Thymus (tissue), 14 donors: ENCODE measurements at places on chromosomes 2 and 18.

GRCh38 chr2:211564441-211564840, 974.2 kb downstream of the ERBB4 start:
- no peak overlapping the region for H3K4me3 ChIP-seq
- H3K27me3 ChIP-seq: no peaks in the 10 kb centered on the region
- DNase-seq: no peak

GRCh38 chr18:50014606-50015005, 180.3 kb downstream of the MYO5B start:
- no peak overlapping the region for H3K4me3 ChIP-seq
- H3K27me3 ChIP-seq: no peaks in the 10 kb centered on the region
- no peak for DNase-seq
- no peaks in the 10 kb centered on the region for H3K4me1 ChIP-seq

DNA sequence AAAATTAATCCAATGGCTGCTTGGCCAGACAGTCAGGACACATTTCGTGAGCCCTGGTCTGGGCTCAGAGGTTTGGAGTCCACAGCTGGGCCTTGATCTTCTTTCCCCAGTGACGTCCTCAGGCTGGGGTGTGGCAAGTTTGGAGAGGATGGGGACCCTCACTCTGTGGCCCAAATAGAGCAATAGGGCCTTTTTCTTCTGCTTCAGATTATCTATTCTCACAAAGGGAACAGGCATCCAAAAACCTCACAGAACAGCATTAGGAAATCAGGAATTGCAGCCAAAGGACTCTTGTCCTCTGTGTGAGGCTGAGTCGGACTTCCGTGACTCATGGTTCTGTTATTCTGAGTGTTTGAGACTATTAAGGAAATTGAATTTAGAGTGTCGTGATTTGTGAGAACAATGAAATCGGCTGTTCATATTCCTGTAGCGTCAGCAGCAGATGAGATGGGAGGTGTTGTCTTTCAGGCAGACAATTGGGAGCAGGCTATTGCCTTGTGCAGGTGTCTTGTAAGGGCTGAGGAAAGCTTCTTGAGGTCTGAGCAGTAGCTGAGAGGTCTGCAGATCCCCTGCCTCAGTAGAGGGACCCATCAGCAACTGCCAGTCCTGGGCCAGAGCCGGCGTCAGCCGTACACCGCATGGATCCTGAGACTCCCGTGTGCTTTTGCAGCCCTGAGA, 113.8 kb downstream of the SH3RF3 start:
- peak overlapping the region; percentile 37 for H3K27ac ChIP-seq
- no peak for DNase-seq
- H3K4me1 ChIP-seq: peaks cover 26% of the 10 kb centered on the region
- H3K36me3 ChIP-seq: no peaks in the 10 kb centered on the region
- peaks cover 3% of the 10 kb centered on the region for H3K27me3 ChIP-seq
- H3K4me3 ChIP-seq: no peak overlapping the region

DNA sequence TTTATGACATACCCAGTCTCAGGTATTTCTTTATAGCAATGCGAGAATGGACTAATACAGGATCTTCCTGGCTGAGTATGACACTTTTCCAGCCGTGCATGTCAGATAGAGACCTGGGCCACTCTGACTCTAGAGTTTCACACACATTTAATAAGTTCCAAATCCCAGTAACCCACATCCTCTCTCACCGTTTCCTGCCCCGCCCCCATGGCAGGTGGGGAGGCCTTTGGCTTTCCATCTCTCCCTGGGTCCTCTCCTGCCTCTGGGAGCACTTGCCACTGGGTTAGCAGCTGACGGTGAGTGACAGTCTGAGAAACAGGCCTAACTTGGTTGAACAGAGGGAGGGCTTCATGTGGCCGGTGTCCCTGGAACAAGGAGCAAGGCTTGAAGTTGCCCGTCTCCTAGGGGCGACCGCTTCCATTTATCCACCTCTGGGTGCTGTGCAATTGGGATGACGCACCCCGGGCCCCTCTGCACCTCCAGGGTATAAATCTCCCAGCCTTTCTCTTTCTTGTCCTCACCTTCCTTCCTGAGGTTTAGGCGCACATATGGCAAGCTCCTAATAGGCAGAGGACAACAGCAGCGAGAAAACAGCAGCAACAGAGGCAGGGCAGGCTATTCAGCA, 152.7 kb upstream of the HDAC4 start:
- H3K27me3 ChIP-seq: no peaks in the 10 kb centered on the region
- H3K36me3 ChIP-seq: no peaks in the 10 kb centered on the region
- H3K27ac ChIP-seq: peak overlapping the region; percentile 84
- H3K4me3 ChIP-seq: no peak overlapping the region

DNA sequence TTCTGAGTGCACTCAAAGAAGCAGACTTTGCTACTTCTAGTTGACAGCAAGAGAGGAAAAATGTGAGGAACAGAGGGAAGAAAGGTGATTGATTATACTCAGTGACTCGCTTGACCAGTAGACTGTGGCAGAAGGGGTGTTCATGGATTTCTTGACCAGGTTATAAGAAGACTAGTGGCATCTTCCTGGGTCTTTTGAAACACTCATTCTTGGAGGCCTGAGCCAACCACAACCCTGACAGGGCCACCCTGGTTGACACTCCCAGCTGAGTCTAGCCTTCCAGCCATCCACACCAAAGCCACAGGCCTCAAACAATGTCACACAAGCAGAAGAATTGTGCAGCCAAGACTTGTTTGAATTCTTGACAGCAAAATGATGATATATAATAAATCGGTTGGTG, 366.3 kb downstream of the SS18 start:
- no peaks in the 10 kb centered on the region for H3K27me3 ChIP-seq
- no peaks in the 10 kb centered on the region for H3K36me3 ChIP-seq
- H3K4me3 ChIP-seq: no peak overlapping the region
- no peak overlapping the region for H3K27ac ChIP-seq
- no peak for DNase-seq
